ENCODE measurements at places on chromosomes 7 and 10. TPM values are rescaled to one million over a fixed set of nuclear protein-coding genes. Genes with fewer than 3 reads are reported as not detected.

The NODAL gene
- total RNA-seq = not detected

The SPDYE11 gene
- not detected for total RNA-seq

The CYP2E1 gene
- 0.89 TPM for total RNA-seq

DNA sequence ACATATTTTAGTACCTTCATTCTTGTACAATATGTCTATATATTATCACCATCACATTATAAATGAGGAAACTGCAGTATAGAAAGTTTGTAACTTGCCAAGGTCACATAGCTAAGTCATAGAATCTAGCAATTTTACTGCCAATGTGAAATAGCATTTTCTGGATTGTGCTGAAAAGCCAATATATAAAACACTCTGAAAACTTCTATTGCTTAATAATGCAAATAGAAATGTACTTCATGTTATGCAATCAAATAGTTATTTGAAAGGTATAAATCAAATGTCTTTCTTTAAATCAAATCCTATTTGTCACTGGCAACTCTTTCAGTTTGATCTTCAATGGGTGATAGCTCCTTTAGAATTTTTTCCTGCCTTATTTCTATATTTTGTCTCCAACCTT, 129.5 kb downstream of the TMEM26 start:
- DNase-seq = no peak

DNA sequence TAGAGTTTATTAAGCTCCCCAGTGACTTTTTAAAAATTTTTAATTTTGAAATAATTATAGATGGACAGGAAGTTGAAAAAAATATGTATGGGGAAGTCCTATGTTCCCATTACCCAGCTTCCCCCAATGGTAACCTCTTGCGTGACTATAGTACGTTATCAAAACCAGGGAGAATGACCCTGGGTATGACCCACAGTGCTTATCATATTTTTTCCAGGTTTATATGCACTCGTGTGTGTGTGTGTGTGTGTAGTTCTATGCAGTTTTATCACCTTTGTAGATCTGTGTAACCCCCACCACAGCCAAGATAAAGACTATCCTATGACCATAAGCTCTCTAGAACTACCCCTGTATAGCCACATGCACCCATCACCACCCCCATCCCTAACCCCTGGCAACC, 72.8 kb downstream of the TBXAS1 start:
- DNase-seq = no peak

GRCh38 chr7:143147070-143147469, 15.2 kb downstream of the PIP start:
- DNase-seq = no peak

DNA sequence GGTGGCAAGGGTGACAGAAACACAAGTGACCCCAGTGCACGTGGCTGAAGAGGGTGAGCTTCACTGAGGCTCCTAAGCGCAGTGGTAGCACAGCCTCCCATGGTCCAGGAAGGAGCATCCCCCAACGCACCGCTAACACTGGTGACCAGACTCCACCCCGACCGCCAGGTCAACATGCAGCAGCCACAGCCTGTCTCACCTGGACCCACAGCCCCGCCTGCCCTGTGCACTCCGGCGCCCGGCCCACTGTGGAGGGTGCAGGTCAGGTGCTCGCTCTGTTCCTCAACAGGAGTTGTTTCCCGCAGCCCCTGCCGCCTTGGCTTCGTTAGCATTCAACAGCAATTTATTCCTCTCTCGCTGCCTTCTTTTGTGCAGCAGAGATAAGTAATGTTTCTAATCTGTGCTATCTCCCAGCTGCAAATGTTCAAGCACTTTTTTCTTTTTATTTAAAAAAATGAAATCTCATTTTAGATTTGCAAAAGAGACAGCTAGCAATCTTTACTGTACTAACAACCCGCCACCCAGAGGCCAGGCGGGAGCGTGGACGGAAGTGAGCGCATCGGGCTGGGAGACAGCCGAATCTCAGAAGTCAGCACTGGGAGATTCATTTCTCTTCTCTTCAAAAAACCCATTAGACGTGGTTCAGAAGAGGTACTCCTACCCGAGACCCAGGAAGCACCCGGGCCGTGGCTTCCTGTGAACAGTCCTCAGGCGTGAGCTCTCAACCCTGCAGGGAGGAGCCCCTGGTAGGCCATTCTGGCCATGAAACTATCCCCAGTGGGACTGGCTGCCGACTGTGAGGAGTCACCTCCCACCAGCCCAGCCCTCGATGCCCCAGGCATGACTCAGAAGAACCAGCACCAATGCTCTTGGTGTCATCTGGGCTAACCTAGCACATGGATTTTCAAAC, 133.4 kb downstream of the MAD1L1 start:
- DNase-seq = no peak

GRCh38 chr10:95245425-95246055, 45.3 kb downstream of the PDLIM1 start:
- DNase-seq = no peak

The DYDC2 gene
- total RNA-seq = not detected

The MLXIPL gene
- total RNA-seq = 6.4 TPM

GRCh38 chr10:113313048-113313602, 239.7 kb upstream of the HABP2 start:
- DNase-seq = no peak

DNA sequence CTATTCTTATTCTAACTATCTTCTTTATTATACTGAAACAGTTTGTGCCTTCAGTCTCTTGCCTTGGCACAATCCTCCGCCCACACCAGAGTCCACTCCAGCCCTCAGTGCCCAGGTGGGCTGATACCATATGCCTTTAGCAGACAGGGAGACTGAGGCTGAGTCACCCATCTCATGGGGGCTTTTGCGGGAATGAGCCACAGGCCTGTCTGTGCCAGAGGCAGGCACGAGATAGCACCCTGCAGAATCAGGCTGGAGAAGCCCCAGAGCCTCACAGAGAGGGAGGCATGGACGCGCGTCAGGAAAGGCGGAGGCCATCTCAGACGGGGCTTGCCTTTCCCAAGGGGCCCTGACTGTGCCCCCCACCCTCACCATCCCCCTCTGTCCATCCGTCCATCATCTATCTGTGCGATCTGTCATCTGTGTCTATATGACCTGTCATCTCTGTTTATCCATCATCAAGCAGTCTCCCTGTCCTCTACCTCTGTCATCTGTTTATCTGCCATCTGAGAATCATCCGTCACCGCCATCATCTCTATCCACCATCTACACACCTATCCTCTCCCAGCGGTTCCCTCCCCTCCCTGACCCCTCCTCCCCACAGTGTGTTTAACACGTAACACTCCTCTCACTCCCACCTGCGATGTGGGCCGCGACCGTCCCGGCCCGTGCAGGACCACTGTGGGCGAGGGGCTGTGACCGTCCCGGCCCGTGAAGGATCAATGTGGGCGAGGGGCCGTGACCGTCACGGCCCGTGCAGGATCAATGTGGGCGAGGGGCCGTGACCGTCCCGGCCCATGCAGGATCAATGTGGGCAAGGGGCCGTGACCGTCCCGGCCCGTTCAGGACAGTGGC, 7.3 kb upstream of the ADAP1 start:
- no peak for DNase-seq

DNA sequence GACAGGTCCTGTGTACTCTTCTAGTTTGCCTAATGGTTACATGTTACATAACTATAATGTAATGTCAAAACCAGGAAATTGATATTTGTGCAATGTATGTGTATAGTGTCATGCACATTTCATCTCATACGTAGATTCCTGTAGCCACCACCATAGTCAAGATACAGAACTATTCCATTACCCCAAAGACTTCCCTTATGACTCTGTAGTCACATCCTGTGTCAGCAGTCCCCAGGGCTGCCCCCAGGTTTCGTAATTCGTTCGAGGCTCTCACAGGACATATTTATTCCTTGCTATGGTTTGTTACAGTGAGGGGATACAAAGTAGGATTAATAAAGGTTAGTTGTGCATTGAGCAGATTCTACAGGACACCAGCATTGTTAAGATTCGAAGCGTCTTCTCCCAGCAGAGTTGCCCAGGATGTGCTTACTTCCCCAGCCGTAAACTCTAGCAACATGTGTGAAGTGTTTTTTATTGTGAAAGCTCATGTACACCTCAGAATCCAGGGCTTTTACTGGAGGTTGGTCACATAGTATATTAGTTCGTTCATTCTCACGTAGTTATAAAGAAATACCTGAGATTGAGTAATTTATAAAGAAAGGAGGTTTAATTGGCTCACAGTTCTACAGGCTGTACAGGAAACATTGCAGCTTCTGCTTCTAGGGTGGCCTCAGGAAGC, 18.6 kb downstream of the RABGEF1 start:
- DNase-seq = no peak

- peak; percentile 18 for DNase-seq
Measured at GRCh38 chr7:1367501-1368183, 91.6 kb downstream of the MICALL2 start.

DNA sequence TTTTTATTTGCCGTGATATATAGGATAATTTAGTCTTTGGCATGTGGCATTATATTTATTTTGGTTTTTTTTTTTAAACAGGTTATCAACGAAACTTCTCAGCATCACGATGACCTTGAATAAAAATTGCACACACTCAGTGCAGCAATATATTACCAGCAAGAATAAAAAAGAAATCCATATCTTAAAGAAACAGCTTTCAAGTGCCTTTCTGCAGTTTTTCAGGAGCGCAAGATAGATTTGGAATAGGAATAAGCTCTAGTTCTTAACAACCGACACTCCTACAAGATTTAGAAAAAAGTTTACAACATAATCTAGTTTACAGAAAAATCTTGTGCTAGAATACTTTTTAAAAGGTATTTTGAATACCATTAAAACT, 9.1 kb downstream of the VIM start:
- no peak for DNase-seq

DNA sequence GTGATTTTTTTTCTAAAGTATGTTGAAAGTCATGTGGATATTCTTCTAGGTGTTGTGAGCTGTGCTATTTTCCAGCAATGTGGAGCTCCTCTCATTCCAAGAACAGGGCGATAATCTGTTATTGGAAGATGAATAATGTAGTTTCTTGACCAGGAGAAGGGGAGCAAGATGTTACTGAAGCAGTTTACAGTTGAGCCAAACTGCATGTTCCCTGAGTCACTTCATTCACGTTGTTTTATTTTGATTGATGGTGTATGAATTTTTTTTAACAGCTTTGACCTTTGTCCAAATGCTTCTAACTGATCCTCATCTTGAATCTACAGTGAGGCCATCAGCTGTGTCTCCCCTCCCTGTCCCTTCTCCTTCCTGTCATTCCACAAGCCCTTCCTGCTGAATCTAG, 277.1 kb upstream of the KLF6 start:
- DNase-seq = no peak

DNA sequence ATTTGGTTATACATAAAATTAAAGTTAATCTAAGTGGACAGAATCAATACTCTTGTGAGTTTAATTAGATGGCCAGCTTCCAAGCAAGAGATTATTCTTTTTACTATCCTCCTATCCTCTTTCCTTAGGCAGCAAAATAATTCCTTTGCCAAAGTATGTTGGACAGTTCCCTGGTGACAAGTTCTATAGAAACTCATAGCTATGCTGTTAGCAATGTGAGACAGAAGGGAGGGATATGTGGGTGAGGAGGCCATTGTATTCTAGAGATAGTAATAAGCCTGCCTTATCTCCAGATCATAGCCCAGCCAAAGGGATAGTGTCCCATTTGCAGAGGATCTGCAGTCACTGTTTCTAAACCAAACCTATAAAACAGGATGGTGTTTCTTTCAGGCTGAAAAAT, 181.6 kb upstream of the HDAC9 start:
- no peak for DNase-seq

The MSS51 gene
- 3.5 TPM for total RNA-seq

GRCh38 chr10:18190840-18191239, 50.6 kb downstream of the CACNB2 start:
- no peak for DNase-seq

The DNA2 gene
- total RNA-seq = 1.5 TPM

GRCh38 chr7:29113384-29114102, 32.8 kb downstream of the CPVL start:
- DNase-seq = no peak

The CARD11 gene
- total RNA-seq = 0.41 TPM

DNA sequence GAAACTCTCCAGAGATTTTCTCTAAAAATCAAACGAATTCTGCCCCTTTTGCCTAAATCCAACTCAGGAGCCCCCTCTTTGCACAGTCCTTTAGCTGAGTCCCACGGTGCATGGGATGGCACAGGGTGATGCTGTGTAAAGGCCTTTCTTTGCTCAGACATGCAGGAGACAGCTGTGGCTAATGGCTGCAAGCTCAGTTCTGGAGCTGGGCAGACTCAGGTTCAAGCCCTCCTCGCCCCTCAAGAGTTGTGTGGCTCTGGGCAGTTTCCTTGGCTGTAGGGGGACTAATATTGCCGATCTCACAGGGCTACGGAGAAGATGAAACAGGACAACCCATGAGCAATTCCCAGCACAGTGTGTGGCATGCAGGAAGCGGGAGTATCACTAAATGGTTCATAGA, 42.6 kb downstream of the CLEC2L start:
- no peak for DNase-seq

- no peak for DNase-seq
Measured at GRCh38 chr7:50339990-50340500, 35.5 kb downstream of the IKZF1 start.

DNA sequence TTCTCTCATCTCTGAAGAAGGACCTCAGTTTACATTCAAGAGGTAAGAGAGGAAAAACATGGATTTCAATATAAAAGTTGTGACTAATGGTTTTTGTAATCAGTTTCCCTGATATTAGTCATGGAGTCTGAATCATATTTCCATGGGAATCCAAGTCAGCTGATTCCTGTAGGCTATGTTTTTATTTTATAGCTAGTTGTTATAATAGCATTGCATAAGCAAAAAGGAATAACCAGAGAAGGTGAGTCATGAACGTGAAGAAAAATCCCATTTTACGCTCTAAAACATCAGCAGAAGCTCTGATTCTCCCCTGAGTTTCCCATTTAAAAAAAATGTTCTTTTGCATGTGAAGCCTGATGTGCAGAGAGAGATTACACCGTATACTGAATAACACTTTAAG, 299.3 kb downstream of the SFMBT2 start:
- no peak for DNase-seq

DNA sequence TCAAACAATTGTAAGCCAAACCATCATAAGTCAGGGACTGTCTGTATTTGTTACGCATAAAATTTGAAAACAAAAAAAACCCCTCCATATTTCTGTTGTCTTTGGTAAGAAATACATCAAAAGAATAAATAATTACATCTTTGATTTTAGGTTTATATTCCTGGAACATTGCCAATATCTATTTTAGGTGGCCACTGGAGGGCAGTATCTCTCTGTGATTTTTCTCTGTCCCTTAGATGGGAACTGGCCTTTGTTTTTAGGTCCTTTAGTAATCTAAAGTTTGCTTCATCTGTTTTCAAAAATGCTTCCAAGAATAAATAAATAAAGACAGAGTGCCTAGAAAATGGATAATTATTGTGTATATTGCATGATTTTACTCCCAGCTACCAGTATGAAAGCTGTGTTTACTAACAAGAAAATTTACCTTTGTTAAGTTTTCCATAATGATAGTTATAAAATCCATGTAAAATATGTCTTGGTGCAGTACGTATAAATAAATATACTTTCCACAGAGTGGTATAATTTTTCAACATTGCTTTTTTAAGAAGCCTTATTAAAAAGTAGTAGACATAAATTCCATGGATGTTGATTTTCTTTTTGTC, 64.2 kb downstream of the PHYHIPL start:
- no peak for DNase-seq

GRCh38 chr7:137399827-137400823, 56.6 kb upstream of the PTN start:
- no peak for DNase-seq

The EPHB6 gene
- 3.3 TPM for total RNA-seq
